ENCODE measurements at places on chromosomes 2 and 18. TPM values are rescaled to one million over a fixed set of nuclear protein-coding genes. Genes with fewer than 3 reads are reported as not detected.

Gene DPP10
- total RNA-seq: not detected

GRCh38 chr2:157414050-157414449 is 29.8 kb downstream of the CYTIP start:
- peak; percentile 54 for DNase-seq
- H3K27me3 ChIP-seq: no peaks in the 10 kb centered on the region
- H3K27ac ChIP-seq: peak overlapping the region; percentile 99
- H3K4me3 ChIP-seq: peak overlapping the region; percentile 64

DNA sequence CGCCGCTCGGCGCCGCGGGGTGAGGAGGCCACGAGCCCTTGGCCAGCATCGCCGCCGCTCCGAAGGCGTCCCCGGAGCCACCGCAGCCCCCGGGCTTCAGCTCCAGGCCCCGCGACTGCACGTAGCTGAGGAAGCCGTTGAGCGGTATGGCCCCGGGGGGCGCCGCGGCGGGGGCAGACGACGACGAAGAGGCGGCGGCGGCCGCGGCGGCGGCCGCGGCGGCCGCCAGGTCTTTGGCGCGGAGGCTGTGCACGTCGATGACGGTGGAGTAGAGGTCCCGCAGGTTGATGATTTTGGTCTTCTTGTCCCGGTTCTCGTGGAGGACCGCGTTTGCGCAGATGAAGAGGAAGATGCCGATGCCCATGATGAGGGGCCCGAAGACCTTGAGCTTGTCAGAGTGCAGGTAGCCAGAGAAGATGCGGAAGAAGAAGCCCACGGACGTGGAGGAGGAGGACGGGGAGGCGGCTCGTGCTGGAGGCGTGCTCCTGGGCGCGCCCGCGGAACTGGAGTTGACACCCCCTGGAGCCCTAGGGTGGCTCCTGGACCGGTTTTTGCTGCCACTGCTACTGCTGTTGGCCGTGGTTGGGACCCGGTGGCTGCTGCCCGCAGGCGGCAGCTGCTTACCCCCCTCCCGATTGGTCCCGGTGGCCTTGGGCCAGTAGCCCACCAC is 4.0 kb downstream of the TMEM200C start:
- H3K27ac ChIP-seq: no peak overlapping the region
- no peaks in the 10 kb centered on the region for H3K36me3 ChIP-seq
- peak overlapping the region; percentile 27 for H3K4me3 ChIP-seq
- DNase-seq: no peak

DNA sequence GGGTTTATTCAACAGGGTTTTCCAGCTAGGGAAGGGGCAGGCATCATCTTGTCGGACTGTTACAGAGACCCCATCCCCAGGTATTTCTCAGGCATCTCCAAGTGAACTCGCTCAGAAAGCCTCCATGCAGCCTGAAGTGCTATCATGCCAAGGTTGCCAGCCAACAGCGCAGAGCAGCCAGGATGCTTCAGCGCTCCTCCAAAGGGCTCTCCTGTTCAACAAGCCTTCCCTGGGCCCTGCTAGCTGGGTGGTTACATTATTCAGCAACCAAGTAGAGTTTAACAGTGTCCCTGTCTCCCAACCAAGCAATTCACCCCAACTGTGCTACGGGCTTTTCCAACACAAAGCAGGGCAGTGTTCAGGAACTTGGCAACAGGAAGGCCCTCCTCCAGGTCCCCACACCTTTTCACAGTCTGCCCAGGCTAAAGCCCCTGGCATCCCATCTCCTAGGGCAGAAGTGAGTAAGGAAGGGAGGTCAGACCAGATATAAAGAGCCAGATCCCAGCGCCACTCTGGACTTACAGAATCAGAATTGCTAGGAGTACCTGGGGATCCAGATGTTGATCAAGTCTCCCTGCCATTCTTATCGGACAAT is 52.9 kb downstream of the ZBTB7C start:
- H3K4me1 ChIP-seq: no peaks in the 10 kb centered on the region
- peaks cover 6% of the 10 kb centered on the region for H3K27me3 ChIP-seq
- no peak overlapping the region for H3K27ac ChIP-seq
- no peaks in the 10 kb centered on the region for H3K36me3 ChIP-seq
- H3K4me3 ChIP-seq: no peak overlapping the region

Gene SFT2D3
- total RNA-seq: 3.3 TPM

Data from activated naive CD4-positive, alpha-beta T cell treated with anti-CD3 and anti-CD28 coated beads for 36 hours (primary cell).